HCT116 (cell line): ENCODE measurements at places on chromosomes 5 and 9. TPM values are rescaled to one million over a fixed set of nuclear protein-coding genes. Genes with fewer than 3 reads are reported as not detected.

- DNase-seq = no peak
These were observed 165.5 kb downstream of the OLFM1 start for GRCh38 chr9:135252980-135253304.

DNA sequence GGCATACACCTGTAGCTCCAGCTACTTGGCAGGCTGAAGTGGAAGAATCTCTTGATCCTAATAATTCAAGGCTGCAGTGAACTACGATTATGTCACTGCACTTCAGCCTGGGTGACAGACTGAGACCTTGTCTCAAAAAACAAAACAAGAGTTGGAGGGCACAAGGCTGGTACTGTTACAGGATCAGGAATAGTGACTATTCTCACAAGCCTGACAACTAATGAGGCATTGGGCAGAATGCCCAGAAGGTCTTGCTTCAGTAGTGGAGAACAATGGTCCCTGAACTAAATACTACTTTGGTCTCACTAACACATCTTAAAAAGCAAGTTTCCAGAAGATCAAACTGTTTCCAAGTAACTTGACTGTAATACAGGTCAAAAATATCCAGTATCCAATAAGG is 182.9 kb upstream of the RFX3 start:
- no peak for DNase-seq

DNA sequence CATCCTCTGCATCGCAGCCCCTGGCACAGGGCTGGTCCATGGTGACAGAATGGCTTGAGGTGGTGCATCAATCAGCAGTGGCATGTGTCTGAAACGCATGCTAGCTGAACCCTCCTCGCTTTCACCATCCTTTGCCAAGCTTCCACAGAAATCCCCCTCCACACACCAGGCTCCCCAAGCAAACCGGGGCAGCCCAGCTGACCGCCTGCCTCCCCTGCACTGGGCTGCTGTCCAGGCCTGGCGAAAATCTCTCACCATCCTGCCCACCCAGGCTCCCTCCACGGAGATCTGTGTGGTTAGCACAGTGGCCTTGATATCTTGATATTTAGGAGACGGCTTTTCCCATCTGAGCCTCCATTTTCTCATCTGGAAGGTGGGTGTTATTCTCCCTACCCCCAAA is 905 bp upstream of the HRH2 start:
- no peak for DNase-seq

DNA sequence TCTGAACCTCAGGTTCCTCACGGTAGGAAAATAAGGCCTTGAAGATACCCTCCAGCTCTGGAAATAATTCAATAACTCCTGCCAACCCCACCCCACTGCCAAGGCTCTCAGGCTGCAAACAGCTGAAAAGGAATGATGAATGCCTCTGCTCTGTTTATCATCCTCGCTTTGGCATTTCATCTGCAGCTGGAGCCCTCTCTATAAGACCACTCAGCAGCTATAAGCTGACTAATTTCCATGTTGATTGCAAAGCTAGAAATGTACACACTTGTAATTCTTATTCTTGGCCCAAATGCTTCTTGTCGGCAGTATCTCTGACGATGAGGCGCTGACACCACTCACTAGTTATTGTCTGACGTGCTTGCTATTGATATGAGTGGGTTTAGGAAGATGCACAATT is 408.4 kb upstream of the NMUR2 start:
- DNase-seq = no peak

FYB1 gene
- 0.42 TPM for total RNA-seq

KLF9 gene
- 8.3 TPM for total RNA-seq
